ENCODE measurements at places on chromosomes 3 and 15.

GRCh38 chr15:99324082-99324620 lies 72.9 kb downstream of the LRRC28 start:
- peak; percentile 73 for DNase-seq

DNA sequence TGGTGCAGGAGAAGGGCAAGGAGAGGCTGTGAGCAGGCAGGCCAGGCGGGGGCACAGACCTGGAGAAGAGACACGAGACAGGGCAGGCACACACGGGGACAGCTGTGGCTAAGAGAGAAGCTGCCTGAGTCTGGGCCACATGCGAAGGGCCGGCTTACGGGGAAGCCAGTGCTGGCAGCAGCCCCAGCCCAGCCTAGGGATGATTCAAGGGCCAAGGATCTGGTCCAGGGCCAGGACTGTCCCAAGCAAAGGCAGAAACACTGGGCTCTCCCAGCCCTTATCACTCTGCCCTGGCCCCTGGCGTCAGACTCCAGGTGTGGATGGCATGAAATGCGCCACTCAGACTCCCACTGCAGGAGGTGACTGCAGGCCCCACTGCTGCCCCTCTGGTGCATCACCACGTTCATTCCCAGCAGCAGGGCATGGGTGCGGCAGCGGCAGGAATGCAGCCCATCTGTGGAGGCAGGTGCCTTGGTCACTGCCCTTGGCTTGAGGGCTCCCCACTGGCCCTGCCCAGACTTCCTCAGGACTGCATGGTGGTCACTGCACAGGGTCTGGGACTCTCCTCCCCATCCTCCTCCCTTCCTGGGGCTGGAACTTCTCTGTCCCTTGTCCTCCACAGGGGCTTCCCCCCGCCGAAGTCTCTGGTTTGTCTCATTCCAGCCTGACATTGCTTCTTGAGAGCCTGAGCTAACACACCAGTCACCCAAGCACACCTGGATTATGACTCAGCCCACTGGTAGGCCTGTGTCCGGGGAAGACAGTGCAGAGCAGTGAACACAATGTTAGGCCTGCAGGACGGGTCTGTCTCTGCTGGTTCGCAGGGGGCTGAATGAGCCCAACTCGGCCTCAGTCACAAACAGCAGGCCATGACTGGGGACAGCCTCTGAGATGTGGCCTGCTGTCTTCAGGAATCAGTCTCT lies 69.3 kb downstream of the TBC1D2B start:
- no peak for DNase-seq

- DNase-seq, result no peak
These were observed 32.2 kb upstream of the LYZL4 start for GRCh38 chr3:42442640-42443039.

- no peak for DNase-seq
These were observed 219.3 kb downstream of the SLC9A9 start for GRCh38 chr3:143628971-143629370.

- DNase-seq, result no peak
These were observed 205.0 kb downstream of the ADAMTSL3 start for GRCh38 chr15:83858820-83859505.

GRCh38 chr3:129118745-129119144 lies 2.9 kb downstream of the RAB43 start:
- no peak for DNase-seq

- no peak for DNase-seq
These were observed 1102.6 kb upstream of the EPHA6 start for GRCh38 chr3:95711789-95712188.

DNA sequence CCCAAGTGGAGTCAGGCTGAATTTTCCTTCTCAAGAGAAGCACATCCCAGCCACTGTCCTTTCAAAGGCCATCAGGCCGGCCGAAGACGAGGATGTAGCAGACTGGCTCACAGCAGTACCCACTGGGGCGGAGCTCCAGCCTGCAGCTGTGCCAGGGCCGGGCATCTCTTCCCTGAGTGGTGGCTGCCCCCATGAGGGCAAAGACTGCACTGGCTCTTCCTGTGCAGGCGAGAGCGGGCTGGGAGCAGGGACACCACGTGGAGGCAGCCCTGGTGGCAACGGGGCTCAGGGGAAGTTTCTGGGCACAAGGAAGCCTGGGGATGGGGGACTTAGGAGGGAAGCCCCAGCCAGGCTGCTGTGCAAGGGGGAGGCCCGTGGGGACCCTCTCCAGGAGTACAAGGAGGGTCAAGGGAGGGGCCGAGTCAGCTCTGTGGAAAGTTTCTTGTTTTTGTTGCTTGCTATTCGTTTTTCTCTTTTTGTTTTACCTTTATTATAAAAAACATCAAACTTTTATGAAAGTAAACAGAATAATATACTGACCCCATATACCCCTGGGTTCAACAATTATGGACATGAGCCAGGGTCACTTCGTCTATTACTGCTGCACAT lies 66.1 kb downstream of the RPN1 start:
- DNase-seq, result peak; percentile 89

- DNase-seq, result no peak
These were observed 137.3 kb downstream of the MECOM start for GRCh38 chr3:169526246-169526645.

DNA sequence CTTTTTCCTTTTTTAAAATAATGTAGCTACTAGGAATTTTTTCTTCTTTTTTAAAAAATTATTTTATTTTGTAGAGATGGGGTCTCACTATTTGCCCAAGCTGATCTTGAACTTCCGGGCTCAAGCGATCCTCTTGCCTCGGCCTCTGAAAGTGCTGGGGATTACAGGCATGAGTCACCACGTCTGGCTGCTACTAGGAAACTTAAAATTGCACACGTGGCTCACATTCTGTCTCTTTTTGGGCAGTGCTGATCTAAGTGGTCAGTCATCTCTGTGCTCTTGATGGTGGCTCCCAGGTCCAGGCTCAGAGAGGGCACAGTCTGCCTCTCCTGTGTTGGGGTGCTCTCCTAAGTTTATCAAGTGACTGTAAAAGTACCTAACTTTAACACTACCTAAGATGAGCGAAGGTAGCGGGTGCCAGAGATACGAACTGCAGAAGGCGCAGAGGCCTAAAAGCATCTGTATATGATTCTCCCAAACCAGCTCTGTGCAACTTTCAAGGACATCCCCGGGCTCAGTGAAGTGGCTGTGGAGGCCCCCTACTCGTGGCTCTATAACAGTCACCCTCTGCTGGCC lies 52.9 kb upstream of the SEC13 start:
- peak; percentile 45 for DNase-seq

DNA sequence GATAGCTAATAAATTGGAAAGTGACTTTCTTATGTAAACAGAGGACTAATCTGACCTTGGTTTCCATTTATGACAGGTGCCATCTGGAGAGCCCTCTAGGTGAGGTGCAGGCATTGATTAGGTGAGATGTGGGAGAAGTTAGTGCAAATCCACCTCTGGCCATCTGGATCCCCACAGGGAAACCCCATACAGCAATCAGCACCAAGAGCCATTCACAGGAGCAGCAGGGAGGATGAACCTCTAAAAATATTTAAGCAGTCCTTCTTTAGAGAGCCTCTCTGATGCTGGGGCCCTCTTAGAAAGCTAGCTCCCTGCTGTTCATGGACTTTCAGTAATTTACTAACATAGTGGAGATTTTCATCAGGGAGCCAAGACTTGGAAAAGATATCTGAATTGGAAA lies 69.3 kb downstream of the CLSTN2 start:
- DNase-seq, result no peak

DNA sequence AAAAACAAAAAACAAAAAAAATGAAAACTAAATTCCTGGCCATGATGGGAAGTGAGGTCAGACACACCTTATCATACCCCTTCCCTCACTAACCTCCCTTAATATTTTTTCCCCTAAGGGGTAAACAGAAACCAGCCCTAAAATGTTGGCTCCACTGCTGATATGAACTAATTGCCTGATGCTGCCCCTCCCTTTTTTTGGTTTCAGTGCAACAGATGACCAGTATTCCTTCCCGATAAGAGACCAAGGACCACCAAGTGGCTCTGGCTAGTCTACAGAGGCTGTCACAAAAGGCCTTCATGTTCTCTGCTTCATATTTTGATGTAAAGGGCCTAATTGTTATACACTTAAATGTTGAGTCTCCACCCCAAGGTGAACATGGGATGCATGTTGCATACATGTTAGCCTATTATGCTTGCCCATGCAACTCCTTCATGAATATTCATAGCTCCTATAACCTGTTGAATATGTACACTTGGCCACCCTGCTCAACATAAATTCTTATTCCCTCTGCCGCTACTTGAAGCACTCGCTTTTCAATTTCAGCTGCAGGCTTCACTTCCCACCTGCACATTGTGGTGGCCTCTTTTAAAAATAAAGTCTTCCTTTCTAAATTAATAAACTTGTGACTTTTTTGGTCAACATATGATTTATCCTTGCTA lies 12.3 kb upstream of the STAC start:
- DNase-seq, result no peak
